ENCODE measurements at places on chromosomes 2 and 18.

- no peak for DNase-seq
Observed at GRCh38 chr18:22591222-22591621, 173.5 kb upstream of the CTAGE1 start.

DNA sequence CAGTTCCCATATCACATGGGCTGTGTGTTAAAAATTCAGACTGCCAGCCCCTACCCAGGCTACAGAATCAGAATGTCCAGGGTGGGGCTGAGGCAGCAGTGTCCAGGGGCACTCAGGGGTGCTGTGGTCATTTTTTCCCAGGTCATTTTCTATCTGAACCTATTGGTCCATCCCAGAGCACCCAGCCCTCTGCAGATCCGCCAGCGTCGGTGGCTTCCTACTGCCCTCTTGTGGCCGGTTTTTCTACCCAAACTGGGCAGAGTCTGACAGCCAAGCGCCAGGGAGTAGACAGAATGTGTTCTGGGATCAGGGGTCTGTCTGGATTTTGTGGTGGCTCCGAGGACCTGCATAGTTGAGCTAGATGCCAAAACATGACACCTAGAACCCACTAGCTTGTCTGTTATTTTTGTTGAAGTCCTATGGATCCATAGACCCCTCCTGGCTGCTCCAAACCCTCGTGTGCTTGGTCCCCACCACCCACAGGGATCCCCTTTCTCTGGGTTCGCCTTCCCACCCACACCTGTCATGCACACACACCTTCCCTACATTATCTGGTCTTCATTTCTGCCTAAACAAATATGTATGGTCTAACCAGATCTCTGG lies 34.1 kb upstream of the RMDN2 start:
- peak; percentile 52 for DNase-seq

DNA sequence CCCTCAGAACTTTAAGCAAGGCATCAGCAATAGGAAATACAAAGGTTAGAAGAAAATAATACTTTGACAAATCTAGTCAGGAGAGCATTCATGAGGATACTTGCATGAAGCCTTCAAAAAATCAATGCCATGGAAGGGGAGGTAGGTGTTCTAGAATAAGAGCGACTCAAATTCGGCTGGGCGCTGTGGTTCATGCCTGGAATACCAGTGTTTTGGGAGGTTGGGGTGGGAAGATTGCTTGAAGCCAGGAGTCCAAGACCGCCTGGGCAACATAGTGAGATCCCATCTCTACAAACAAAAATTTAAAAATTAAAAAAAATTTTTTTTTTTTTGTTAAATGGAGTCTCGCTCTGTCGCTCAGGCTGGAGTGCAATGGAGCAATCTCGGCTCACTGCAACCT lies 21.8 kb downstream of the GBX2 start:
- DNase-seq: no peak

- no peak for DNase-seq
Observed at GRCh38 chr2:161245671-161246070, 62.6 kb upstream of the PSMD14 start.
